ENCODE measurements at places on chromosomes 1 and 21.

DNA sequence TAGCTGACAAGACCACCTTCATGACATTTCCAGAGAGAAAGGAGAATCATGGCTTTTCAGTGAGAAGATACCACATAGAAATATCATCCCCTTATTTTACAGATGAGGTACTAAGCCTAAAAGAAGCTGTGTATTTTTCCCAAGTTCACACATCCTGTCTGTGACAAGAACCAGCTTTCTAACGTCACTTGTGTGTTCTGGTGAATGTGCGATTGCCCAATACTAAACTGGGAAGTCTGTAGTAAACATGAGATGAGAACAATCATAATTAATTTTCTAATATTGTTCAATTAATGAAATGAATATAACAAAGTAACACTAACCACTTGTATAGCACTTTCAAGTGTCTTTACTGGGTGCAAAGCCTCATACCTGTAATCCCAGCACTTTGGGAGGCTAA, 46.0 kb downstream of the PTGER3 start:
- no peak for DNase-seq

DNA sequence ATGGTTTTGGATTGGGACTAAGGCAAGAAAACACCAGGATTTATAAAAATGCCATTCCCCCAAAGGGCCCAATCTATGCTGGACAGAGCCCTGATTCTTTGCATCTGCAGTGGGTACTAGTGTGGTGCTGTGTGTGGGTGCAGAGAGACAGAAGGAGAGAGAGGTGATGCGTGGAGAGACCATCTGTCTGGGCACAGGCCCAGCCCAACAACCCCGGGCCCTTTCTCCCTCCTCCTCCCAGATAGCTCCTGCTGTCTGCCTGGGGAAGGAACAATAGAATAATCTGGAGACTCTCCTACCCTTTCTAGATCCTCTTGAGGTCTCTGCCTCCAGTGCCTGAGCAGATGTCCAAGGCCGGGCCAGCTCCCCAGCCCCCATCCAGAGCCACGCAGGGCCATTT, 15.1 kb downstream of the KIAA1614 start:
- DNase-seq, result no peak

DNA sequence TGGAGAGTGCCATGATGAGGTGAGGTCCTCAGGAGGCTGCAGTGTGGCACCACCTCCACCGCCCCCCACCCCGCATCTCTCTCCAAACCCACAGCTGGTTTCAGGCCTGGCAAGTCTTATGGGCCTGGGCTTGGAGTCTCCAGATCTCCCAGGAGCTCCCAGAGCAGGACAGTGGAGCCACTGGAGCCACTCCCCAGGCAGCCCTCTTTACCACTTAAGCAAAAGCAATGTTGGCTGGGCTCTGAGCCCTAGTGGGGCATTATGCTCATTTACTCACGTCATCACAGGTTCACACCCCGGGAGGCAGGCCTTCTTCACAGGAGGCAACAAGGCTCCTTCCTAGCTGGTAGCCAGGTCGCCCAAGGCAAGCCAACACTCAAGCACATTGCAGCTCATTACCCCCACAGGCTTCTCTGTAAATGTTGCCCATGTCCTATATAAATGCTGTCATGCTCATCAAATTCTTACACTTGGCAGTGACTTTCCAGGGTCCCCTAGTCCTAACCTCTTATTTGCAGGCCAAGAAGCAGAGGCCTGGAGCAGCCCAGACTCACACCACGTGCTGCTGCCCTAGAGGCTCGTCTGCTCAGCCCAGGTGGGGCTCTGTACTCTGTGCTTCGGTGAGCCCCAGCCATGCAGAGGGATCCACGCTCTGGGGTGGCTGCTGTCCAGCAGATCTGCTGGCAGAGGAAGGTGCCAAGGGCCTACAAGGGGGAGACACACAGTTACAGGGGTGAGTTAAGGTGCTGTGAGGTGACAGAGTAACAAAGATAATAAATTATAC, 459.3 kb downstream of the MATN1 start:
- DNase-seq, result no peak

DNA sequence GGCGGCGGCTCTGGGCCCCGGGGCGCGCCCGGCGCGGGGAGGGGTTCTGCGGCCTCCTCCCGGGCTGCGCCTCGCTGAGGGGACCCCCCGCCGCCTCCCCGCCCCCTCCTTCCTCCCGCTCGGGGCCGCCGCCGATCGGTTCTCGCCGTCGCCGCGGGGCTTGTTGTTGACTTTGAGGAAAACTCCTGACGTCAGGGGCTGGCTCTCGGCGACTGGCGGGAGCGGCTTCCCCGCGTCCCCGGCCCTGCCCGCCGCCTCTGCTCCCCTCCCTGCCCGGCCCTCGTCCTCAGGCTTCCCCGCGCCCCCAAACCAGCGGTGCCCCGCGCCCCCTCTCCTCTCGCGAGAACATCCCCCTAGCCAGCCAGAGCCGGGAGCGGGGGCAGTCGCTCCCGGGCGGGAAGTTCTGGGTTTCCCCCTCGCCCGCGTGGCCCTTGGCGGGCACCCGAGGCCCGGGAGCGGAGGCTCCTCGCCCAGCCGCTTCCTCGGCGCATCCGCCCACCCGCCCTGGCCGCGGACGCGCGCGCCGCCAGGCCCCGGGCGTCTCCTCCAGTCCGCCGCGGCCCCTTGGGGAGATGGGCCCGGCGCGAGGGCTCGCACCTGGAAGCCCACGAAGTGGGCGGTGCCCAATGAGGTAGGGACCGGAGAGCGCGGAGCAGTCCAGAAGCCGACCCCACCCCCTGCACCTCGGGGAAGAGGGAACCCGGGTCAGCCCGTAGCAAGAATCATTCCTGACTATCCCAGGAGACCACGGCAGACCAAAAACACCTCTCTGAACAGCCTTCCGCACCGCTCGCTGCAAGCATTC, 611 bp upstream of the AKT3 start:
- DNase-seq, result peak; percentile 82

- no peak for DNase-seq
Observed at GRCh38 chr21:17370263-17370662, 142.6 kb upstream of the CXADR start.

- DNase-seq, result no peak
Observed at GRCh38 chr1:9730096-9730901, 78.8 kb downstream of the PIK3CD start.

DNA sequence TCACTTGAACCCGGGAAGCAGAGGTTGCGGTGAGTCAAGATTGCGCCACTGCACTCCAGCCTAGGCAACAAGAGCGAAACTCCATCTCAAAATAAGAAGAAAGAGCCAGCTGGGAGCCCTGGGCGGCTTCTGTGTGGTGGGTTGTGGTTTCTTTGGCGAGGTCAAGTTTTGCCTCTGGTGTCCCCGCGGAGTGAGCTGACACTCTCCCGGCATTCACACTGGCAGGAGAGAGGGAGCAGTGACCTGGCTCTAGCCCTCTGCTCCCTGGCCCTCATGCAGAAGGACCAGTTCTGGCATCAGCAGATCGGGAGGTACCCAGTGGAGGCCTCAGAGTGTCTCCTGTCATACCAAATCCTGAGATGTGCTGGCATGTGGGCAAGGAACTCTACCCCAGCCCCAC, 81.0 kb upstream of the VAMP3 start:
- DNase-seq, result no peak

DNA sequence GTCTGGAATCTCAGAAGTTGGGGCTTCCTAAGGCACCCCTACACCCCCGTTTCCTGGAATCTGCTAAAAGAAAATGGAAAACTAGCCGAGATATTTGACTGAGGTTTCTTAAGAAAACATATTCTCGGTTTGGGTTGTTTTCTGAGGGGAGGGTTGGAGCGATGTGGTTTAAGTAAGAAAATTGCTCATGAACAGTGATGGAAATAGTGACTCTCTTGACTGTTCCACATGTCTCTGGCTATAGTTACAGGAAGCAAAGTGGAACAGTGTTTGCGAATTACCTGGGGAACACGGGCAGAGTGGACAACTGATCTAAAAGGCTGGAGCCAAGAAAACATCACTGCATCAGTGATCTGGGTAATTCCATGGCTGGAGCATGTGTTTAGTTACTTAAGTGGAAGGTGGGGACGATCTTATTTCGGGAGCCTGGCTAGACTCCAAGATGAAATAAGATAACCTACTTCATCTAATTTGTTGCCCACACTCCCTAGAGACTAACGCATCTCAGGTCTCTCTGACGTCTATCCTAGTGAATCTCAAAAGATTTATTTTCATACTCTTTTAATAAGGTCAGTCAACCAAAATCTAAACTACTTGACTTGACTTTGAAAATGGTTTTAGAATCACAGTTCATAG, 92.4 kb downstream of the KCNJ15 start:
- DNase-seq, result no peak

- no peak for DNase-seq
Observed at GRCh38 chr1:24108334-24109165, 3.4 kb downstream of the MYOM3 start.

GRCh38 chr1:10561955-10562354, 87.2 kb downstream of the PEX14 start:
- DNase-seq, result no peak

DNA sequence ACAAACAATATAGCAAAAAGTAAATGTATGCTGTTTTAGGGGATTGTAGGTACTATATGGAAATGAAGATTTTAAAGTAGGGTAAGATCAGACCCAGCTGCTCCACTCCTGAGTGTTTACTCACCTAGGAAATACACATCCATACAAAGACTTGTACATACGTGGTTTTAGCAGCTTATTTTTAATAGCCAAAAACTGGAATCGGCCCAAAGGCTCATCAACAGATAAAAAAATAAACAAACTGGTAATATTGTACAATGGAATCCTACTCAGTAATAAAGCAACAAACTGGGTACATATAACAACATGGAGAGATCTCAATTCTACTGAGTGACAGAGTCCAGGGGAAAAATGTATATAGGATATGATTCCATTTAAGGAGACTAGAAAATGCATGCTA, 179.2 kb upstream of the TMEM51 start:
- no peak for DNase-seq

DNA sequence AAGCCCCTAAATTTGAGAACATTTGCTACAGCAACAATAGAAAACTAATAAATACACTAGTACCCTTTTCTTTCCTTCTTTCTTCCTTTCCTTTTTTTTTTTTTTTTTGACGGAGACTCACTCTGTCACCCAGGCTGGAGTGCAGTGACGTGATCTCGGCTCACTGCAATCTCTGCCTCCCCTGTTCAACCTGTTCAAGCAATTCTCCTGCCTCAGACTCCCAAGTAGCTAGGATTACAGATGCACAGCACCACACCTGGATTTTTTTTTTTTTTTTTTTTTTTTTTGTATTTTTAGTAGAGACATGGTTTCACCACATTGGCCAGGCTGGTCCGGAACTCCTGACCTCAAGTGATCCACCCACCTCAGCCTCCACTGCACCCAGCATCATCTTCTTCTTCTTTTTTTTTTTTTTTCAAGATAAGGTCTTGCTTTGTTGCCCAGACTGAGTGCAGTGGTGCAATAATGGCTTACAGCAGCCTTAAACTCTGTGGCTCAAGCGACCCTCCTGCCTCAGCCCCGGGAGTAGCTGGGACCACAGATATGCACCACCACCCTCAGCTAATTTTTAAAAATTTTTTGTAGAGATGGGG, 19.6 kb upstream of the CBR3 start:
- DNase-seq, result no peak

GRCh38 chr1:212375986-212376385, 38.7 kb downstream of the PACC1 start:
- DNase-seq, result no peak

DNA sequence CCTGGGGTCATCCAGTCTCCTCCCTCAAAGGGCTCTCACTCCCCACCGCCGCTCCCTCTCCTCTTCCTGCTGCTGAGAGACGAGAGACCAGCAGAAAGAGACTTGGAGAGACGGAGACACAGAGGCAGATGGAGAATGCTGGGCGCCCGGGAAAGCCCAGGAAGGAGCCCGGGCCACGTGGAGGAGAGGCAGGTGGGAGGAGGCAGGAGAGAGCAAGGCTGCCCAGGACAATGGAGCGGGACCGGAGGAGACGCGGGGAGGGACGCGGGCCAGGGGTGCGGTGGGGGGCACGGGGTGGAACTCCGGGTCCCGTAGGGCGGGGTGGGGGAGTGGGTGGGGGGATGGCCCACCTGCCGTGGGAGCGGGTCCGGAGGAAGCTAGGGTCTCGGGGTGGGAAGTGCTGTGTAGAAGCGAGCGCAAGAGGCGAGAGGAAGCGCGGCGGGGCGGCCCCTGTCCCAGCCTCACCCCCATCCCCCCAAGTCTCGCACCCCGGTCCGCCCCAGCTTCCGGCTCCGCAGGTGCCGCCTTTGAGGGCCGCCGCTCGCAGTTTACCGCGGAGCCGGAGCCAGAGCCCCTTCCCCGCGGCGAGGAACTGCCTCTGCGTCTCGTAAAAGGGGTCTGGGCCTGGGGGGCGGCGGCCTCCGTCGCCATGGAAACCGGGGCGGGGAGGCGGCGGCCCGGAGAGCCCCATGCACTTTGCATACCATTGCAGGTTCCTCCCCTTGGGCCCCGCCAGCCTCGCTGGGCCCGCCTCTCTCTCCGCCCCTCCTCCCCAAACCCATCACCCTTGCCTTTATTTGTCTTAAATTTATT, 11.7 kb upstream of the EPHA2 start:
- DNase-seq, result peak; percentile 49

DNA sequence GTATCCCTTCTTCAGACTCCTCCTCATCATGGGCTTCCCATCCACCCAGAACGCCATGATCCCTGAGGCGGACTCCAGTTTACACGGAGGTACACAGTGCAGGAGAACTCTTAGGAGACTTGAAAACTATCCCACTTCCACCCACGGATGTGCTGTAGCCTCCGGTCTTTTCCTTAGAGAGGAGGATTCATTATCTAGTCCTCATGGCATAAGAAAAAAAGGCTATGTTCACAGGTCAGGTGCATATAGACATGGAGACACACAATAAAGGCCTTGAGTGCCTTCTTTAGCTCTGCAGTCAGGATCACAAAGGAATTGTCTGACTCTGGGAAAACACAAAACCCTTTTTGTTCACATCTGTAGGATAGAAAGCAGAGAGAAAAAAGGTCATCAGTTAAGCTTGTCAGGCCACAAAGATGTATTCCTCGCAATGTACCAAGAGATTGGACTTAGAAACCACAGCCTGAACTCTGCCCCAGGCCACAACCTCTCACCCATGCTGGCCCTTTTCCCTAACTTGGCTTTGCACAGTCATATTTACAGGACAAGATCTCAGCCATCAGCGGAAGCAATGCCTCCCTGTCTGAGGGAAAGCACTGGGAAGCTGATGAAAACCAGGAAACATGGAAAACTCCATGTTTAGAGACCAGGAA, 9.0 kb downstream of the CRP start:
- DNase-seq, result no peak

DNA sequence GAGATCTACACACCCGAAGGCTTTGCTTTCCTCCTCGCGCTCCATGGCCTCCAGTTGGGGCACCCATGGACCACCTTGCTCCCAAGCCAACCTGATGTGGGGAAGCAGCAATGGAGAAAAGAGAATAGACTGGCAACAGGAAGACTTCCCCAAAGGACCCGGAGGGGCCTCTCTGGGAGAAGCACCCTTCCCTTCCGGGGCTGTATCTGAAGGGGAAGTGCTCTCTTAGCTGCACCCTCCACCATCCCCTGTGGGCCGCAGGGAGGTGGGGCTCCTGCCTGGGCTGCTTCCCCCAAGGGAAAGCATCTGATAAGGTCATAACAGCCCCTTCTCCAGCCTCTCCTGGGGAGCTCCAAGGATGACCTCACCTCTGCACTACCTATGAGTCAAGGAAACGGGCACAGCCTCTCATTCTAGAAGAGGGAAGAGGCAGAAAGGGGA, 100.2 kb downstream of the RIPK4 start:
- DNase-seq, result no peak

GRCh38 chr1:179052776-179053175, 27.1 kb downstream of the FAM20B start:
- DNase-seq, result no peak

GRCh38 chr1:171817511-171818265, 23.6 kb upstream of the DNM3 start:
- DNase-seq, result no peak
